ENCODE measurements at places on chromosomes 11 and 22. TPM values are rescaled to one million over a fixed set of nuclear protein-coding genes. Genes with fewer than 3 reads are reported as not detected.

DNA sequence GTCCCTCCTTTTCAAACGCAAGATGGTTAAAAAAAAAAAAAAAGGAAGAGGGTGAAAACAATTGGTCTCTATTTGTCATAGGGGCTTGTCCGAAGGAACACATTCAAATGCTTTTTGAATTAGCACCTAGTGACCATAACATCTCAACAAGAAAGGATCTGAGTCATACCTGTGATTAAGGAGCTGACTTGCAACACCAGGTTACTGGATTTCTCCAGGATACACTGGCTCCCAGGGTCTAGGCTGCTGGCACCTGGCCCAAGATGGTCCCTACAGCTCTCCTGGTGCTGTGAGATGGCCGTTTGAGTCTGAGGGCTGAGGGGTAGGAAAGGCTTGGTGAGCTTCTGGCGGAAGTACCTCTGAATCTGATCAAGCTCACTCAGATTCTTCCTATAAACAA lies 28.4 kb upstream of the UCP3 start:
- no peaks in the 10 kb centered on the region for H3K27me3 ChIP-seq
- DNase-seq = no peak
- peaks cover 47% of the 10 kb centered on the region for H3K36me3 ChIP-seq
- no peak overlapping the region for H3K4me3 ChIP-seq
- no peak overlapping the region for H3K27ac ChIP-seq

DNA sequence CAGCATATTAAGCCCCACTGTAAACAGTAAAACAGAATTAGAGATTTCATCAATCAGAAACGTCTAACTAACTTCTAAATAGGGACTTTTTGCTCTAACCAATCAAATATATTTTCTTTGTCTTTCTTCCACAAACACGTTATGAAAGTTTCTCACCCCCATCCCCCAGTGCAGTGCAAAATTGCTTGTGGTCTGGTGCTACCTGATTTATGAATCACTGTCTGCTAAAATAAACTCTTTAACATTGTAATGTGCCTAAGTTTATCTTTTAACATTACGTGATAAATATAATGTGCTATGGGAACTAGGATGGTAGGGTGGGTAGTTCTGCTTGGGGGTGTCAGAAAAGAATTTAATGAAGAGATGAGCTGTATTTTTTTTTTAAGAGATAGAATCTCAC lies 47.3 kb upstream of the SLC5A1 start:
- H3K27ac ChIP-seq = no peak overlapping the region
- no peak for DNase-seq
- H3K36me3 ChIP-seq = no peaks in the 10 kb centered on the region
- peaks cover 22% of the 10 kb centered on the region for H3K27me3 ChIP-seq

DNA sequence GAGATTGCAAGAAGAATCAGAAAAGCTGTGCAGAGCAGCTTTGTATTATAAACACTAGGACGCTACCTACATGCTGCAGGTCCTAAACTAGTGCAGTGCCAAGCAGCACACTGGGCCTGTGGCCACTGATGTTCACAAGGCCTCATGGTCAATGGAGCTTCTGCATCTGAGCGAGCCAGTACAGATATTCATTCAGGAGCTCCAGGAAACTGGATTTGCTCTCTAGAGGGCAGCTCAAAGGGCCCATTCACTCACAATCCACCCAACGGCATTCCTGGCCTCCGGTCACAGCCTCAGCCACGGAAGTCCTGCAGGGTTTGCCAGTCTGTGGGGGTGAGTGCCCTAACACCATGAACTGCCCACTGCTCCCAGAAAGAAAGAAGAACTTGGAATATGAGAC lies 5.8 kb upstream of the TBC1D10A start:
- H3K4me3 ChIP-seq = no peak overlapping the region
- peak overlapping the region; percentile 42 for H3K27ac ChIP-seq
- DNase-seq = no peak
- no peaks in the 10 kb centered on the region for H3K27me3 ChIP-seq

- H3K4me3 ChIP-seq = peak within 1 kb of the TSS; percentile 95
- H3K4me1 ChIP-seq = peaks cover 43% of the 10 kb centered on the region
- peak within 1 kb of the TSS; percentile 91 for H3K27ac ChIP-seq
- H3K36me3 ChIP-seq = peaks cover 11% of the 10 kb centered on the region
- no peaks in the 10 kb centered on the region for H3K27me3 ChIP-seq
- DNase-seq = peak; percentile 87
Observed at GRCh38 chr22:21567456-21568346, at the start of gene UBE2L3. TSS of gene UBE2L3 (plus strand) at chr22:21567714. CDS start at chr22:21567745, 31 bp downstream.

DNA sequence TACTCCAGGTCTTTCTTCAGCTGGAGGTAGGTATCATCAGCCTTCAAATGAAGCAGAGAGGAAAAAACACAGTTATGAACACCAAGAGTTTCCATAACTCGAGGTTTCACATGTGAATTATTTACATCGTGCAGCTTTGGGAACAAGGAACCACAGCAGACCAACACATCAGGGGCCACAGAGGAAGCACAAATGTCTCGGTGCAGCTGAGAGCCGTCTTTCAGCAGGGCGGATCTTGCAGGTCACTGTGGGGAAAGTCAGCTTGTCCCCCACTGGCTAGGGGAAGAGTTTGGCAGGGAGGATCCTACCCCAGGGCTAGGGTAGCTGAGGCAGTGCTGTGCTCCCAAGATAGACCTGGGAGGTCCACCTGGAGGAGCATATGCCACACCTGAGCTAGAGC lies 74.7 kb downstream of the C11orf58 start:
- DNase-seq = no peak
- H3K27ac ChIP-seq = no peak overlapping the region
- H3K4me1 ChIP-seq = no peaks in the 10 kb centered on the region
- no peaks in the 10 kb centered on the region for H3K27me3 ChIP-seq
- no peak overlapping the region for H3K4me3 ChIP-seq
- H3K36me3 ChIP-seq = no peaks in the 10 kb centered on the region

DNA sequence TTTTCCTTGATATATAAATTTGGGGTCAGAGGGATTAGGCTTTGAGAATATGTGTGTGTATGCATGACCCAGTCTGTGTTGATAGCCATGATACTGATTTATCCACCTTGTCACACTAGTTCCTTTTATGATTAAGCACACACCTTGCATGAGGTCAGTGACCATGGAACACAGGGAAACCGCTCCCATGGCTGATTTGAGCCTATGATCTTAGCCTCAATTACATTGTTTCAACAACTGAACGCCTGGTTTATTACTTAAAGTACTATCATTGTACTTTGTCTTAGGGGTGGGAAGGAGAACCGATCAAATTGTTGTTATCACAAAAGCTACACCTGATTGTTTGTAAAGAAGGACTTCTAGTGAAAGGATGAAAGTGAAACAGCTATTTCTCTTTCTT lies 70.7 kb downstream of the ARFGAP2 start:
- DNase-seq = no peak
- H3K27ac ChIP-seq = no peak overlapping the region
- H3K4me1 ChIP-seq = peaks cover 4% of the 10 kb centered on the region
- no peaks in the 10 kb centered on the region for H3K36me3 ChIP-seq
- no peaks in the 10 kb centered on the region for H3K27me3 ChIP-seq
- H3K4me3 ChIP-seq = no peak overlapping the region

DNA sequence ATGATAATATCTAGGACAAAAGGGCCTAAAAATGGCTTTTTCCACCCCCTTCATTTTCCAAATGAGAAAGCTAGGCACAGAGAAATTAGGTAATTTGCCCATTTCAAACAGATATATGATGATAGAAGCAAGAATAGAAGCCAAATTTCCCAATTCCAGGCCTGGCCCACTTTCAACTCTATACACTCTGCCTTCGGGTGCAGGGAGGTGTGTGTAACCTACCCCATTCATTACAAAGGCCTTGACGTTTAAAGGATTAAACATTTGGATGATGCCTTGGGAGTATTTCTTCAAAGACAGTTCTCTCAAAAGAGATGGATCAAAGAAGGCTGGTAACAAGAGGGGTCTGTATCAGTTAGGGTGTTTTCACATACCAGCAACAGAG lies 134.1 kb downstream of the CCDC34 start:
- H3K4me1 ChIP-seq = no peaks in the 10 kb centered on the region
- no peaks in the 10 kb centered on the region for H3K36me3 ChIP-seq

DNA sequence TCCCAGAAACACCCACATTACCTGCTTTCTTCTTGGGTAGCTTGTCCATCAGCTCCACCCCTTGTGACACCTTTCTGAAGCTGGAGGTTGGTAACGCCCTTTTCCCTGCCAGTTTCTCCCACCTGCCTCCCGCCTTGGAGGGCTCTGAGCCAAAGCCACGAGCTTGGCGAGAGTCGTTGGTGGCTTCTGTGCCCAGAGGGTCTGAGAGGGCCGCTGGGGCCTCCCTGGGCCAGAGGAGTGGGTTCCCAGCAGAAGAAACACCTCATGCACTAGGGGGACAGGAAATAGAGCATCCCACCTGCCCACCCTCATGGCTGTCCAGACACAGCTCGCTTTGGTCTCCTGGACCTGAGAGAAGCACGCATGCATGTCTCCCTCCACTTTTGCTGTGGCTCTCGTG lies 37.9 kb downstream of the B3GAT1 start:
- DNase-seq = no peak
- H3K27me3 ChIP-seq = no peaks in the 10 kb centered on the region
- no peaks in the 10 kb centered on the region for H3K36me3 ChIP-seq
- H3K4me3 ChIP-seq = no peak overlapping the region

DNA sequence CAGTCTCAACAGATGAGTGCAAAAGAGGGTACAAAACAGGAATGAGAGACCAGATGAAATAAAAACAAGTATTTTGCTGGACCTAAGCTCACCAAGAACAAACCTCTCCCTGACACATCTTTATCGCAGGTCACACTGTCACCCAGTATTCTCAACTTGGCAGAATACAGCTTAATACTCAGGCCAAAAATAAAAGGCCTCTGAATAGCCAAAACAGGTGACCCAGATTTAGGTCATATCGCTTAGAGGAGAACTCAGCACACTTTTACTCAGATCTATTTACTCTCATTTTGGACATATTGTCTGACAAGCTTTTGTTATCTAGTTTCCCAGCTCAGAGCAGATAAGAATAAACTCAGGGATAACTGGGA lies 216.9 kb upstream of the SYN3 start:
- no peak overlapping the region for H3K4me3 ChIP-seq
- no peaks in the 10 kb centered on the region for H3K4me1 ChIP-seq
- no peak for DNase-seq
- H3K27me3 ChIP-seq = no peaks in the 10 kb centered on the region
- no peak overlapping the region for H3K27ac ChIP-seq

DNA sequence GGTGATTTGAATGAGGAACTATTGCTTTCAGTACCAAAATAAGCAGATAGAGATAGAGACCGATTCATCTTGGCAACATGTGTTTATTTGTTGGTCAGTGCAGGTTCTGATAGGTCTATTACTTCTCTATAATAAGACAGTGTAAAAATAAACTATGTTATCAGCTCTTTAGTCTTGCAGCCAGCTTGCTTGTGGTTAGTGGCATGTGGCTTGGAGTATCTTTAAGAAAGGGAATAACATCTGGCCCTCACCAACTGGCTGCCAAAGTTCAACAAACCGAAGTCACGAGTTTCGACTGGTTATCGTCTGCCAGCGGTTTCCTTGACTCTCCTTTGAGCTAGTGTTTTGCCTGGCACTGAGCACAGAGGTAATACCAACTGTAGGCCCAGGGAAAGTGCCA lies 71.8 kb downstream of the CTTN start:
- DNase-seq = no peak
- H3K27me3 ChIP-seq = peaks cover 9% of the 10 kb centered on the region
- no peak overlapping the region for H3K27ac ChIP-seq
- H3K4me1 ChIP-seq = no peaks in the 10 kb centered on the region
- H3K4me3 ChIP-seq = no peak overlapping the region

- H3K4me1 ChIP-seq = no peaks in the 10 kb centered on the region
- H3K36me3 ChIP-seq = no peaks in the 10 kb centered on the region
- H3K27ac ChIP-seq = no peak overlapping the region
- no peaks in the 10 kb centered on the region for H3K27me3 ChIP-seq
- H3K4me3 ChIP-seq = no peak overlapping the region
Observed at GRCh38 chr11:1555713-1556153, 16.3 kb downstream of the DUSP8 start.

GRCh38 chr11:122197066-122197987 lies 81.3 kb upstream of the BLID start:
- no peaks in the 10 kb centered on the region for H3K36me3 ChIP-seq
- H3K4me1 ChIP-seq = no peaks in the 10 kb centered on the region
- no peak overlapping the region for H3K4me3 ChIP-seq
- no peak overlapping the region for H3K27ac ChIP-seq

- no peak overlapping the region for H3K27ac ChIP-seq
- H3K4me3 ChIP-seq = no peak overlapping the region
- H3K4me1 ChIP-seq = peaks cover 27% of the 10 kb centered on the region
- H3K27me3 ChIP-seq = no peaks in the 10 kb centered on the region
- no peaks in the 10 kb centered on the region for H3K36me3 ChIP-seq
Observed at GRCh38 chr22:39475337-39475736, 18.5 kb downstream of the MGAT3 start.

OR4A16 gene
- total RNA-seq = not detected

C11orf86 gene
- not detected for total RNA-seq

OR2AT4 gene
- total RNA-seq = not detected

Data from activated CD4-positive, alpha-beta T cell treated with anti-CD3 and anti-CD28 coated beads, Interleukin-2, amount 10 ng/mL, durations not matched to agents 7 days and 5 days (primary cell).